NCI-H526 (cell line): ENCODE measurements at places on chromosomes 5 and 9.

DNA sequence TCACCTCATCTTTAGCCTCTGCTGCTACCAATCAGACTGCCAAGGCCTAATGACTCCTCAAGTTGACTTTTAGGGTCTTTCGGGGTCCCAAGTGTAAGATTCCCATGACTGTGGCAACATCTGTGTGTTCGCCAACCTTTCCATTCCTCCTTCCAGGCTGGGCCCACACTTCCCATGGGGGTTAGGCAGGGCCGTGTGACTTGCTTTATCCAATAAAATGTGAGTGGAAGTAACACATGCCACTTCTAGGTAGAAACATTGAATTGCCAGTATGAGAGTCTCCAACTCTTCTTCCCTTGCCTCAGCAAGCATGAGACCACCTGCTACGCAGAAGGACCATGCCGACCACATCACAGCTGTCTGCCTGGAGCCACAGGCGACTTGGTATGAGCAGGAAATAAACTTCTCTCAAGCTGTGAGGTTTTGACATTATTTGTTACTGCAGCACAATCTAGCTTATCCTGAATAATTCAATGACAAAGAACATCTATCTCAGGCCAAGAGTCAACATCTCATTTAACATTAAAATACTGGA lies 190.4 kb upstream of the IER5L start:
- no peak for DNase-seq

- DNase-seq, result no peak
Observed at GRCh38 chr9:25094518-25094917, 548.8 kb upstream of the IZUMO3 start.

GRCh38 chr5:65128226-65128625 lies 353.5 kb downstream of the ADAMTS6 start:
- no peak for DNase-seq

DNA sequence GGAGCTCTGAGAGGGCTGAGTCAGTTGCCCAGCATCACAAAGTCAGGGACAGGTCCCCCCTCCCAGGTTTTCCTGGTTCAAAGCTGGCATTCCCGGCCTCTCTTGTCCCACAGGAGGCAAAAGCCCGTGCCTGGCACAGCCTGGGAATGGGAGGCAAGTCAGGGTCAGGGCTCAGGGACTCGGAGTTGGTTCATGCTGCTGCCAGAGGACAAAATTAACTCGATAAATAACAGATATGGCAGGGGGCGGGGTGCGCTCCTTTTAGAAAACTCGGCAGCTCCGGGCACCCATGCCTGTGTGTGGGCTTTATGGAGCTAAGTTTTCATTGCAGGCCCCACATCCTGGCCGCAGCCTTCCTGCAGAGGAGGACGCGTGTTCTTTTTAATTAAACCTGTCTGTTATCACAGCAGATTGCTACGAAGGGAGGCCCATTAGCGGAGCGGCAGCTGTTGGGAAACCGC lies 62.8 kb upstream of the LMX1B start:
- DNase-seq, result peak; percentile 13

DNA sequence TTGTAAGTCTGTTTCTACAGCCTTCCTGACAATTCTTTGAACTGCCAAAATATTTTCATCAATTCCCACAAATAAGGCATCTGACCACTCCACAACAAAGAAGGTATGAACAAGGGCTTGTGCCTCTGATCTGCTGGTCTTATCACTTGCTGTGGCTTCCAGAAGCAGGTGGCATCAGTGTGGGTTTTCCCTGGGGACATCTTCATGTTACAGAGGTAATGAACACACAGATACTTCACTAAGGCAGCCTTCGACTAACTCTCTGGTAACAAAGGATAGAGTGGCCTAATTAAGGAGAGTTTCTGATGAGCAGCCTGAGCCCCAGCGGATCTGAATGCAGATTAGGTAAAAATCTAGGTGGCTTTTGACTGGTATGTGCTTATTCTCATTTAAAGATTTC lies 15.2 kb upstream of the ERAP2 start:
- peak; percentile 70 for DNase-seq

- no peak for DNase-seq
Observed at GRCh38 chr9:124394596-124394995, 20.6 kb downstream of the PSMB7 start.

DNA sequence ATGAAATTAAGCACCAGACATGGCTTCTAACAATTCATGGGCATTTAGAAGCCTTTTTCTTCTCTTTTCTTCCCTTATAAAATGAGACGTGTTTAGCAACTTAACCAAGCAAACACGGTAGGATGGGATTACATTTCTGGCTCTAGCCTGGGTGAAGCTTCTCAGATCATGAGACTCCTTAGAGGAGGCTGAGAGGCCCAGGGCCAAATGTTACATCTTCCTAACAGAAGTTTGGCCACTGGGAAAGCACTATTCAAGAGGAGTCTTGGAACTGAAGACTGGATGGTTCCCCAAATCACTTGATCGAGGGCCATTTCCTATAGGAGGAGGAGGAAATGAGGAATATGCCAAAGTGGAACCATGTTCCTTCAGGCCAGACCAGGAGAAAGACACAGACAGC lies 1.9 kb downstream of the GABRP start:
- no peak for DNase-seq

DNA sequence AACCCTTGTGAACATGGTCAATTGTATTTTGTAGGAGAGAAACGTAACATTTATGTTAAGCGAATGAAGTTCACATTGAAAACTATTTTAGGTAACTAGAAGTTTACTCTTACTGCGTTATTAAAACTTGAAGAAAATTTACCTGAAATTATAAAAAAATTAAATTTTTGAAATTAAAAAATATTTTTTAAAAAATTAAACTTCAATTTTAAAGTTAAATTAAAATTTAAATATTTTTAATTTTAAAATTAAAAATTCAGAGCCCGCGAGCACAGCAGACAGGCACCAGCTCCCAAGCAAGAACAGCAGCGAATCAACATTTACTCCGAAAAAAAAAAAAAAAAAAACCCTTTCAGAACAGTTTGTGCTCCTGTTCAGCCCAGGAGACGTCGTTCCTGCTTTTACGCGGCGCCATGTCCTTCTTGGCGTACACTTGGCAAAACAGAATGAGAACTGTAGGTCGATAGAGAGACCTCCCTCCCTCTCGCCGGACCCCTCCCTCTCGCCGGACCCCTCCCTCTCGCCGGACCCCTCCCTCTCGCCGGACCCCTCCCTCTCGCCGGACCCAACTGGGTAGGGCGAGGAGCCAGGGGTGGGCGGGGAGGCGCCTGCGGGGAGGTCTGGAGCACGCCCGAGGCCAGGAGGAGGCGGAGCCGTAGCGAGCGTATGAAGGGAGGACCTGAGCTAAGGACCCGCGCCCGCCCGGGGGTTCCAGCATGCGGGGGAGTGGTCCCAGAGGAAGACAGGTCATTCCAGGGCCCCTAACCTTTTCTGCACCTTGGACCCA lies 235.8 kb downstream of the ROR2 start:
- DNase-seq, result peak; percentile 32

GRCh38 chr9:123820139-123820538 lies 109.8 kb downstream of the DENND1A start:
- DNase-seq, result no peak

GRCh38 chr5:116573279-116573701 lies 1.3 kb downstream of the SEMA6A start:
- DNase-seq, result no peak

DNA sequence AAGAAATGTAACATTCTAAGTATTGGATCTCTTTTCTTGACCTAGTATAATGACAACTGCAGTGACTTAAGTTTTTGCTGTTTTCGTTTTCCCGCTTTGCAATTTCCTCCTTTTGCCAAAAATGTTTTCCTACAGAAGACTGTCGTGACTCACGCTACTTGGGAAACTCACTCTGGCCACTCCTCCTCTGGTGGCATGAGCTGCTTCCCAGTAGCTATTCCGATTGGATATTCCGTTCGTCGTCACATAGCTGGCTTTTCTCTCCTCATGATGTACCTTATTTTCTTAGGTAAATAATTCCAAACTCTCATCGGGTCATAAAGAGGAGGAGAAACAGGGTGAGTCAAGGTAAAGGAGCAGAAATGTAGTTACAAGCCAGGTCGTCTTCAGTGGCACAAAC lies 64.9 kb downstream of the GOLPH3 start:
- DNase-seq, result peak; percentile 88

DNA sequence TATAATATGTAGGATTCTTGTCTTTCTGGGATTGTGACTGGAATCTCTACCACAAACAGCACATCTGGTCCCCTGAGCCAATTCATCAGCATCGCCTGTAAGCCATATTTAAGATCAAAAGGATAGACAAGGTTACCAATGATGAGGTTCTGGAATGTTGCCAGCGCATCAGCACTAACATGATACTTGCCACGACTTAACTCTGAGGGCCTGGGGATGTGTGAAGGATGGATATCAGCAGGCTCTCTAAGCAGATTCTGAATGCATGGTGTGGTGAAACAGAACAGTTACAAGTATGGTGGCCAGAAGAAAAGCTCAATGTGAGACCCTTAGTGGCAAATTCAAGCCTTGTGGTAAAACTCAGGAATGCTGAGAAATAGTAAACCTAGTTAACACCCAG lies 143.0 kb downstream of the XRCC4 start:
- DNase-seq, result no peak

DNA sequence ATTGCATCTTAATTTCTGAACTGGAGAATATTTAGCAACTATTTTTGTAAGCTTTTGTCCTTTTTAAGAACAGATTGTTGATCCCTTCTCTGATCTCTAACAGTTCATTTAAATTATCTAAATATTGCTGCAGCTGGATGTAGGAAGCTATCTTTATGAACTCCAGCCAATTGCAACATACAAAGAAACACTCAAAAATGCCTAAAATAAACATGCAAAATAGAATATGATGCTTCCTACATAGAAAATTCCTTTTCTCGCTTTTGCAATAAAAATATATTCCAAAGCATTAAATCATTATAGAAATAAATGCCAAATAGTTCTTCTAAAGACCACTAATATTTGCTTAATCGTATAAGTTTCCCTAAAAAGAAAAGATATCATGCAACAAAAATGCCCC lies 218.6 kb downstream of the LURAP1L start:
- DNase-seq, result no peak

DNA sequence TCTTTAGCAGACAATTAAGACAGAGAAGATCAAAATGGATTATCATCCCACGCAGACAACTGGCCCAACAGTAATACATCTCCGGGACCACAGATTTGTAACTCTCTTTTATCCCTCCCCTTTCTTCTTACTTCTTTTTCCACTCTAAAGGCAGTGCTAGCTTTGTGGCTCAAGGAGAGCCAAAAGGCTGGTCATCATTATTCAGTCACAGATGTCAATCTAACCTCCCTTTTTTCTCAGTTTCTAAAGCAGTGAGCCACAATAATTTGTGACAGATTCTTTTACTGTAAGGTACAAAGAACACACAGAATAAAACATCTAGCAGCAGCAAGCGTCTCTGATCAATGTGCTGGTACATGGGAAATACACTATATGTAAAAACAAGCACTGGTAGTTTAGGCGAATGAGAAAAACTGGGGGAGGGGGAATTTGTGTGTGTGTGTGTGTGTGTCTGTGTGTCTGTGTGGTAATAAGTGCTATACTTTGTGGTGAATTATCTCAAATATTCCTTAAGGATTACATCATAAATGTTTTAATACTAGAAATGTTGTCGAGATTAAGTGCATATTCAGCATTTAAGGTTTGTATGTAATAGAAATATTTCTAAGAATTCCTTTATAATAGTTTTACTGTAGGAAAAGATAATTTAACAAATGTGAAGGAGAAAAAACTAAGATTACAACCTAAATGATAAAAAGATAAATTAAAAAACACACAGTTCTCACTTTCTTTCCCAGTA lies 140.2 kb downstream of the DENND1A start:
- DNase-seq, result no peak

- DNase-seq, result no peak
Observed at GRCh38 chr9:110512817-110513216, 66.7 kb downstream of the SVEP1 start.
